ENCODE measurements at places on chromosomes 1 and 21.

GRCh38 chr1:215001419-215002021, 81.0 kb upstream of the KCNK2 start:
- no peak for DNase-seq

GRCh38 chr1:96364576-96364975, 357.0 kb upstream of the PTBP2 start:
- no peak for DNase-seq

DNA sequence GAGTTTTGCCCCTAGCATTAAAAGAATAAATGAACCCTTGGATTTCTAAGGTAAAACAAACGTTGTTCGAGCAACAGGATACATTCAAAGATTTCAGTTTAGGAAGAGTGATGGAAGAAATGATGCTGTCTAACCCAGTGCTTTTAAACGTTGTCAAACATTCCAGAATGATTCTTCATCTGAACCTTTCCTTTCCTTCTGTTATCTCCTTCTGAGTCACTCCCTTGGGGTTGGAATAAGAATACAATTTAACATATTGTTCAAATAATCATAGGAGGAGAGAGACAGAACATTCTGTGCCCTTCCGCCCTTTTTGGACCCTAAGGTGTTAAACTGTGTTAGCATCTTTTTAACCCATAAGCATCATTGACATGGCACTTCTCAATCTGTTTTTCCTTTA, 61.1 kb upstream of the RCOR3 start:
- no peak for DNase-seq

- DNase-seq: no peak
Measured at GRCh38 chr1:68232289-68233148, at the start of gene WLS. WLS (minus strand) TSS chr1:68232523; CDS start chr1:68232299, 224 bp downstream.

GRCh38 chr1:235779770-235780169, 86.9 kb downstream of the LYST start:
- no peak for DNase-seq

DNA sequence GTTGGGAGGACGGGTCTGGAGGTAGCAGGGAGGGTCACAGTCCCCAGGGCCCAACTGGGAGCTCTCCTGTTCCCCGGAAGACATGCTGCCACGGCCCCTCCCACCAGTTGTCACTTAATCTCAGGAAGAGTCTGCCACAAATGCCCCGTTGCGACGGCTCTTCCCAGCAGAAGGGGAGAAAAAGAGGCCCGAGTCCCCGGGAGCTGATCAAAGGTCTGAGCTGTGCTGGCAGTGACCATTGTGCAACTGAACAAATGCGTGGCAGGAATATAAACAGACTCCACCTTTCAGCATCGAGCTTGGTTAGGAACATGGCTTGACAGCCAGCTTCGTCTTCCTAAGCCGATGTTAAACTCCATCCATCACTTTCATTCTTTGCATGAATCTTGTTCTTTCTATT, 27.8 kb upstream of the ZBTB21 start:
- DNase-seq: no peak

DNA sequence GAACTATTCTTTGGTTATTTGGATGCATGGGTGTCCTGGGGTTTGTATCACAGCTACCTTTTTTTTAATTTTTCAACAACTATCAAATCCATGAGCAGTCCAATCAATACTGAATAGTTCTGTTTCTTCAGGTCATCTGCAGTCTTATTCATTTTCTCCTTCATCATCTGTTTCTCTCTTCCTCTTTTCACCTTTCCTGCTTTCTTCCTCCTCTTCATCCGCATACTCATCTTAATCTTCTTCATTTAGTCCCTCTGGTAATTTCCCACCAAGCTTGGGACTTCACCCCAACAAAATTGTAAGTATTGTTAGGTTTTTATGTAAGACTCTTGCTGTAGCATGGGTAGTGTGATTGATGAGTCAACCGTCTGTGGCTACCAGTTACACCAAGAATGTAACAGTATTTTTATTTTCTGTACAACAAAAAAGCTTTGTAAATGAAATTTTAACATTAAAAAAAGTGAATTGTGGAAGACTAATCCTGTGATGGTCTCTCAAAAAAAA, 184.1 kb upstream of the RNPC3 start:
- DNase-seq: no peak
